ENCODE measurements at places on chromosomes 3 and 15. TPM values are rescaled to one million over a fixed set of nuclear protein-coding genes. Genes with fewer than 3 reads are reported as not detected.

DNA sequence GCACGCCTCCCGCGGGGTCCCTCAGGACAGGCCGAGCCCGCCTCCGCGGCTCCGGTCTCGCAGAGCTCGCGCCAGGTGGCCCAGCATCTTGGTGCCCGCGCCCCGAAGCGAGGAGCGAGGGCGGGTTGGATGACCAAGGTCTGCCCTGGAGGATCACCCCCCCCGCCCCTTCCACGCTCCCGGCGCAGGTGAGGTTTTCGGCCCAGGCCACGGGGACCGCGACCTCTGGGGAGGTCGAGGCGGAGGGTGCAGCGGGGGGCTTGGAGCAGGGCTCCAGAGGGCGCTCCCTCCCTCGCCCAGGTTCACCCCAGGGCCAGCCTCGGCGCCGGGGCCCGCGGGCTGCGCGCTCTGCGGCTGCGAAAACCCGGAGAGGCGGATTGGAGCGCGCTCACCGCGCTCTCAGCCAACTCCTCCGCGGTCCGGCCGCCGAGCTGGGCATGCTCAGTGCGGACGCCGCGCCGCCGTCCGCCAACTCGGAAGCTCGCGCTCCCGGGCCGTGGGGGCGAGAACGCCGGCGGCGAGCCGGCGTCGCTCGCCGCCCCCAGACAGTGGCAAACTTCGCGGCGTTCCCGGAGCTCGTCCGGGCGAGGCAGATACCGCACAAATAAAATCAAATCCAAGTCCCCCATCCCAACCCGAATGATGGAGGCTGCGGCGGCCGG, at the start of gene MED12L:
TSS of gene MED12L (plus strand) at position 438 of the 662 bp plus-strand sequence. CDS start 1,263 bp downstream, outside the sequence.
- DNase-seq: no peak
- H3K27me3 ChIP-seq: peaks cover 6% of the 10 kb centered on the region
- H3K4me1 ChIP-seq: no peaks in the 10 kb centered on the region
- no peaks in the 10 kb centered on the region for H3K36me3 ChIP-seq
- peak within 1 kb of the TSS; percentile 57 for H3K4me3 ChIP-seq

VWA5B2 gene
- total RNA-seq: 0.33 TPM

DNA sequence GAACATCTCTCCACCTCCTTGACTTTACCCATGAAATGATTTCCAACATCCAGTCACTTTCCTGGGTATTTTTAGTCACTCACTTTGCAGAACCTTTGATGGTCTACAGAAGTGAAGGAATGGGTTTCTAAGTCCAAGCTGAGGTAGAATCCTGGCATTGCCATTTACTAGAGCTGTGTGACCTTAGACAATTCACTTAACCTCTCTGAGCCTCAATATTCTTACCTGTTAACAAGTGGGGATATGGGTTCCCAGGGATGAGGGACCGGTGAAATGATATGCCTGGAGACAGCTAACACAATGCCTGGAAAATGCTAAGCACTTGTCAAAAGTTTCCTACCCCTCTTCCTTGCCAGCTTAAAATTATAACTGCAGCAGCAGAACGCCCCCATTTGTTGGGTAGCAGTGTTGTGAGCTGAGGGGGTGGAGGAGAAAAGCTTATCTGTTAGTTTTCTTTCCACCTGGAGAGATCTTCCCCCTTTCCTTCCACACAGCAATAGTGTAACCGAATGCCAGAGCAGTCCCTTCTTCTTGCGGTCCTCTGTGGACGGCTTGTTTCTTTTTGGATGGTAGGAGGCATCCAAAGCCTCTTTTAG, 319.2 kb upstream of the LRRFIP2 start:
- H3K27ac ChIP-seq: peak overlapping the region; percentile 78
- peaks cover 14% of the 10 kb centered on the region for H3K4me1 ChIP-seq
- no peaks in the 10 kb centered on the region for H3K36me3 ChIP-seq
- H3K27me3 ChIP-seq: no peaks in the 10 kb centered on the region
- DNase-seq: no peak

UPK1B gene
- total RNA-seq: not detected

DNA sequence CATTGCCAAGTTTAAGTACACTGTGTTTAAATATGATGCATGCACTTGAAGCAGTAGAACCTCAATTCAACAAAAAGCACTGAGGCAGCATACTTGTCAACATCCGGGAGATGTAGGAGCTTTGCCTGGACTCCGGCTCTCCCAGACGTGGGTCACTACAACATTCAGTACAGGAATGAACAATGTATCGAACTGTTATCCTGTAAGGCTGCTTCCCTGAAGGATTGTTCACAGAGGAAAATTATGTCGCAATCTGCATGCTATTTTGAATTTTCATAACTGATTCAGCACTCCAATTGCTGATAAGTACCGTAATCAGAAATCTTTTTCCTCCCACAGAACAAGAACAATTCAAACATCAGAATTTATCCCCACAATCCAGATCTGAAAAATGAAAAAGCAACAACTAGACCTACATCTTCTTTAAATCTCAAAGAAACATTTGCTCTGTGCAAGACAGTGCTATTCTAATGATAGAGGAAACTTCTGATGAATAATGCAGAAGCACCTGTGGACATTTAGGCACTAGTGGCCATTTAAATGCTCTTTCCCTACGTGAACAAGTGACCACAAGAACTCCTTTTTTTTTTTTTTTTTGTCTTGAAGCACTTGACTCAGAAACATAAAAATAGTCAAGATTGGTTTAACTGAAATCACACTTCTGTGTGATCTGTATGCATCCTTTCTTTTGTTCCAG, 113.4 kb downstream of the PLCH1 start:
- no peak for DNase-seq
- H3K4me3 ChIP-seq: no peak overlapping the region
- H3K4me1 ChIP-seq: no peaks in the 10 kb centered on the region
- H3K36me3 ChIP-seq: no peaks in the 10 kb centered on the region

DNA sequence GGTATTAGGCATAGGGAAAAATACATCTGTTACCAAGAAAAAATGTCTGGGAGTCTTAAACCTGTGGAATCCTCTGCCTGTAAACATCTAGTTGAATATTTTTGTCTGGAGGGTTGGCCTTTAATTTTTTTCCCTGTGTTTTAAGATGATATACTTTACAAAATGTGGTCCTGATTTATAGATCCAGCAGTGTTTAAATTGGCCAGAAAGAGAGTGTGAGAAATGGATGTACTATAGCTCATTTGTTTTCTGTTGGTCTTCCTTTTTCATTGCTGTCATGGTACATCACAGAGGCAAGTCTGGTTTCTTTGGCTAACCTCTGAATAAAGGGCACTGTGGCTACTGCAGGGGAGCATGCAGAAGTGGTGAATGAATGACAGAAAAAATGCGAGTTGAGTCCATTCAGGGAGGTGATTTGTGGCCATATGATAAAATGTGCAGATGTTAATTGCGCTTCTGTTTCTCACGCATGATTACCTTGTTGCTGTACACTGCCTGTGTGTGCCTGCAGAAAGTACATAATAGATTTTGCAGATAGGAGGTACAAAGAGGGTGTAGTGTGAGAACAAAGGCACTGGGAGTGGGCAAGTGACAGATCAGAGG, 150.0 kb downstream of the NFKBIZ start:
- no peak for DNase-seq
- no peaks in the 10 kb centered on the region for H3K27me3 ChIP-seq
- no peaks in the 10 kb centered on the region for H3K36me3 ChIP-seq

GRCh38 chr15:74843445-74843828, 481 bp upstream of the ULK3 start:
- peak overlapping the region; percentile 87 for H3K4me3 ChIP-seq
- peak overlapping the region; percentile 93 for H3K27ac ChIP-seq
- H3K27me3 ChIP-seq: no peaks in the 10 kb centered on the region

ATP13A5 gene
- total RNA-seq: 2.3 TPM

- no peaks in the 10 kb centered on the region for H3K4me1 ChIP-seq
- H3K27me3 ChIP-seq: no peaks in the 10 kb centered on the region
- H3K4me3 ChIP-seq: no peak overlapping the region
- DNase-seq: no peak
- no peaks in the 10 kb centered on the region for H3K36me3 ChIP-seq
Measured at GRCh38 chr3:160169139-160169976, 55.9 kb upstream of the C3orf80 start.

DNA sequence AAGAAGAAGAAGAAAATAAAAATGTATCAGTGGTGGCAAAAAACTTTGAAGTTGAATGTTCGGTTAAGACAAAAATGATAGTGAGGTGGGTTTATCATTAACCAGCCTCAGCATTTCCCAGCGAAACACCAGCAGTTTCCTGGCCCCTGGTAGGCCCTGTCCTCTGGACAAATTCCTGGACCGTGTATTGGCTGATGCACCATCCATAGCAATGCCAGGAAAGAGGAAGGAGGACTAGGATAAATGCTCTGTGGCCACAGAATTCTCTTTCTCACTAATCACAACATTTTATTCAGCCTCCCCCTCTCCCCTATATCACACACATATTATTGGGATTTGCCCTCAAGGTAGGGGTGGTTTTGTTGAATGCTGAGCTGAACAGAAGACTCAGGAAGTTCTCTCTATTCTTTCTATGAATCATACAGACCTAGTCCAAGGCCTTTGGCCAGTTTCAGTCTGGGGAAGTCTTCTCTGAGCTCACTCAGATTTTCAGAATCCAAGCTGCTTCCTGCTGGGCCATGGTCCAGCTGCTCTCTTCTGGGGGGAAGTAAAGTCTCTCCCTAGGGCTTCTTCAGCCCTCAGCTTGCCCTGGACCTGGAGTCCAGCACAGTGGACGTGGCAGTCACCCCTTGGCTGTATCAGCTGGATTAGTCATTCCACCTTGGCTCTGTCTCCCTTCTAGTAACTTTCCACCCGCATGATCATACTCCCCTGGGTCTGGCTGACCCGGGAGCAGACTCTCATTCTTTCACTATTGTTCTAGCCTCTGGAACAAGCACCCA, 27.6 kb downstream of the SLC28A1 start:
- no peaks in the 10 kb centered on the region for H3K27me3 ChIP-seq
- no peak overlapping the region for H3K4me3 ChIP-seq
- no peaks in the 10 kb centered on the region for H3K36me3 ChIP-seq
- H3K4me1 ChIP-seq: peaks cover 33% of the 10 kb centered on the region
- peak; percentile 69 for DNase-seq
- peak overlapping the region; percentile 94 for H3K27ac ChIP-seq

GRCh38 chr15:48800811-48801455, 9.9 kb downstream of the CEP152 start:
- no peak overlapping the region for H3K4me3 ChIP-seq
- H3K27me3 ChIP-seq: no peaks in the 10 kb centered on the region
- DNase-seq: no peak
- H3K36me3 ChIP-seq: no peaks in the 10 kb centered on the region

DNA sequence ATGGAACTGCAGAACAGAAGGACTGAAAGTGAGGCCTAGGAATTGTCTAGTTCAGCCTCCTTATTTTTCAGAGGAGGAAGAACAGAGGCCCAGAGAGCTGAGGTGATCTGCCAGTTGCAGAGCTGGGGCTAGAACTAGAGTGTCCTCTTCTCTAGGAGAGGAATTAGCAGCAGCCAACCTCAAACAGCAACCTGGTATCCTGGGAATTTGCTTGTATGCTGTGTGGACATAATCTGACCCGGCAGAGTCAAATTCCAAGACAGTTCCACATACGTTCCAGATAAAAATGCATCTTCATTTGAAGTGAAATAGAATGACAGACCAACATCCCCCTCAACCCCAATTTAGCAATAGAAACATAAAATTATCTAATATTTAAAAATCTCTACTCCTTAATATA, 13.5 kb upstream of the TSC22D2 start:
- no peak overlapping the region for H3K4me3 ChIP-seq
- H3K27me3 ChIP-seq: no peaks in the 10 kb centered on the region
- no peak overlapping the region for H3K27ac ChIP-seq
- H3K36me3 ChIP-seq: no peaks in the 10 kb centered on the region

- no peak overlapping the region for H3K4me3 ChIP-seq
- H3K27me3 ChIP-seq: no peaks in the 10 kb centered on the region
- no peaks in the 10 kb centered on the region for H3K36me3 ChIP-seq
Measured at GRCh38 chr3:173936316-173936715, 538.8 kb downstream of the NLGN1 start.

PIAS1 gene
- 77.4 TPM for total RNA-seq

SPTBN5 gene
- total RNA-seq: 2.3 TPM

DNA sequence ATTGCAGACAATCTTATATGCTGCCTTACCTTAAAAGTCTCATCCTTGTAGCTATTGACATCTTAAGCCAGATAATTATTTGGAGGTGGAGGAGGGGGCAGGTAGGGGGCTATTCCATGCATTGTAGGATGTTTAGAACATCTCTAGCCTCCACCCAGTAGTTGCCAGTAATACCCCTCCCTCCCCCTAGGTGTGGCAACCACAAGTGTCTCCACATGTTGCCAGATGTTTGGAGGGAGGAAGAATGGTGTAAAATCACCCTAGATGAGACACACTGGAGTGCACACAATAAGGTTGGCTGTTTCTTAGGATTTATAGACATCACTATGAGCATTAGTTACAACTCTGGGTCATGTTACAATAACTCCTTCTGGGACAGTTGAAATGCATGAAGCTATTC, 27.4 kb downstream of the GORASP1 start:
- H3K4me3 ChIP-seq: no peak overlapping the region
- H3K36me3 ChIP-seq: no peaks in the 10 kb centered on the region
- H3K27ac ChIP-seq: no peak overlapping the region
- no peaks in the 10 kb centered on the region for H3K27me3 ChIP-seq
- H3K4me1 ChIP-seq: no peaks in the 10 kb centered on the region
- DNase-seq: no peak

SH3GL3 gene
- not detected for total RNA-seq

- no peaks in the 10 kb centered on the region for H3K36me3 ChIP-seq
- DNase-seq: no peak
- H3K4me3 ChIP-seq: no peak overlapping the region
- H3K27ac ChIP-seq: no peak overlapping the region
- no peaks in the 10 kb centered on the region for H3K27me3 ChIP-seq
Measured at GRCh38 chr3:16455001-16455400, 58.5 kb downstream of the RFTN1 start.

DNA sequence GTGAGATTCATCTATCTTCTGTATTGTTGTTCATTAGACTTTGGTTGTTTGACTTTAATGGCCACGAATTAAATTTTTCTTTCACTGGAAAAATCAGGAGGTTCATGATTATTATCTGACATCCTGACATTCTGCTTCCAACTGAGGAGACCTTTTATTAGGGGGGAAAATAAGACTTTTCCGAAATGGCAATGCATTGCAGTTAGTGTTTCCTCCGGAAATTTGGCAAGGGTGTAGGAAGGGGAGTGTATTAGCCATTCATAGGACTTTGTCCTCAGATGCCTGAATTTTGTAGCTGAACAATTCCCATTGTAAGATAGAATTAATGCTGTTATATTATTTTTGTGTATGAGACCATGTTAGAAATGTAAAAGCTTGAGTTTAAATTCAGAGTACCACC, 450.6 kb upstream of the TGFBR2 start:
- no peak overlapping the region for H3K4me3 ChIP-seq
- no peaks in the 10 kb centered on the region for H3K27me3 ChIP-seq
- no peak overlapping the region for H3K27ac ChIP-seq
- no peaks in the 10 kb centered on the region for H3K36me3 ChIP-seq

- no peak for DNase-seq
- no peaks in the 10 kb centered on the region for H3K27me3 ChIP-seq
- H3K4me1 ChIP-seq: no peaks in the 10 kb centered on the region
- H3K4me3 ChIP-seq: no peak overlapping the region
- H3K27ac ChIP-seq: no peak overlapping the region
Measured at GRCh38 chr3:77091809-77092208, 51.9 kb downstream of the ROBO2 start.

- H3K27me3 ChIP-seq: no peaks in the 10 kb centered on the region
- no peak overlapping the region for H3K4me3 ChIP-seq
- no peak overlapping the region for H3K27ac ChIP-seq
- H3K36me3 ChIP-seq: no peaks in the 10 kb centered on the region
Measured at GRCh38 chr3:53384465-53385423, 37.4 kb upstream of the DCP1A start.

All from breast epithelium (tissue), 4 donors.